ENCODE measurements at places on chromosomes 7 and 10.

GRCh38 chr7:142579946-142580345, 169.3 kb upstream of the PRSS1 start:
- H3K4me1 ChIP-seq = no peaks in the 10 kb centered on the region
- H3K27ac ChIP-seq = no peak overlapping the region

- H3K36me3 ChIP-seq = peaks cover 60% of the 10 kb centered on the region
- DNase-seq = no peak
- H3K27ac ChIP-seq = no peak overlapping the region
Measured at GRCh38 chr7:134962270-134962780, 24.0 kb upstream of the AGBL3 start.

DNA sequence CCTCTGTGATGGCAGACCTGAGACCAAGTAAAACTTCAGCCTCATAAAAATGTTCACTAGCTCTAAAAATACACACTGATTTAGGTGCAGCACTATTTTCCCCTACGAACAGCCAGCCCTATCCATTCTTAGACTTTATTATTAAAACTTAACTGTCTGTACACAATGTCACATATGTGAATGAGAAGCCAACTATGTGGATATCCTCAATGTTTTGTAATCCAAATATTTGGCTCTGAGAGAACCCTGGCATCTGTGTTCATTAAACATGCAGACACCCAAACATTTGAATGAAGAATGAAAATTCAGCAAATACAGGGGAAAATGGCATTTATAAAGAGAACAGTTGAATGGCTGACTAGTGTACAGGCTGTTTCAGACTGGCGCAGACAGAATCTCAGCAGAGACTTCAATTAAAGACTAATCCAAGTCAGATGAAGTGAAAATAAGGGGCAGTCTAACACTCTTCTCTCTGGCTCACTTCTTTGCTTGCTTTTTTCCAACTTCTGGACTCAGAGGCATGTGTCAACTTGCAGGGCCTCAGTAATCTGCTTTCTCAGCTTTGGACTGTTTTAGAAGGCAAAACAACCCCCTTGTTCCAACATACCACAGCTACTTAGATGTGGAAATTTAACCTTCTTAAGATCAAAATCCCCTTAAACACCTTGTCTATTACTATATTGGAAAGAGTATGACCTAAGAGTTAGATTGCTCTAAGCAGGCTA, 47.4 kb upstream of the FAM180A start:
- H3K27me3 ChIP-seq = no peaks in the 10 kb centered on the region
- no peaks in the 10 kb centered on the region for H3K36me3 ChIP-seq
- H3K4me1 ChIP-seq = peaks cover 5% of the 10 kb centered on the region
- no peak for DNase-seq
- H3K27ac ChIP-seq = no peak overlapping the region

DNA sequence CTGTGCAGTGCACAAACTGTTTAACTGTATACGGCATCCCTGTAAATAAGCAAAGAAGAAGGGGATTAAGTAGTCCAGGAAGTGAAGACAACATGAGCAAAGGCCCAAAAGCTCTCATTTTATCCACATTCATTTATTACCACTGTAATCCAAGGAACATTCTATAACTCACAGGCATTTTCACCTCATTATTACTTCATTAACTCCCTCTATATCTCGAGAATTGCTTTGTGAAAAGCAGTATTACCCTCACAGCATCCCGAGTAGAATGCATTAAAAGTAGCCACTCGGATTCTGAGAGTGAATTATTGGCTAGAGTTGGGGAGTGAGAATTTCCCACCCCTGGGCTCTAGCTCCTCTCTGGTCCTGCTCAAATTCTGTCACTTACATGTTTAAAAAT, 51.0 kb upstream of the CHCHD3 start:
- no peaks in the 10 kb centered on the region for H3K36me3 ChIP-seq
- no peak overlapping the region for H3K27ac ChIP-seq
- no peaks in the 10 kb centered on the region for H3K27me3 ChIP-seq
- DNase-seq = no peak
- no peak overlapping the region for H3K4me3 ChIP-seq
- no peaks in the 10 kb centered on the region for H3K4me1 ChIP-seq

- no peaks in the 10 kb centered on the region for H3K27me3 ChIP-seq
- no peak overlapping the region for H3K27ac ChIP-seq
- no peaks in the 10 kb centered on the region for H3K4me1 ChIP-seq
- no peak for DNase-seq
Measured at GRCh38 chr10:87578160-87578841, 73.6 kb downstream of the MINPP1 start.

DNA sequence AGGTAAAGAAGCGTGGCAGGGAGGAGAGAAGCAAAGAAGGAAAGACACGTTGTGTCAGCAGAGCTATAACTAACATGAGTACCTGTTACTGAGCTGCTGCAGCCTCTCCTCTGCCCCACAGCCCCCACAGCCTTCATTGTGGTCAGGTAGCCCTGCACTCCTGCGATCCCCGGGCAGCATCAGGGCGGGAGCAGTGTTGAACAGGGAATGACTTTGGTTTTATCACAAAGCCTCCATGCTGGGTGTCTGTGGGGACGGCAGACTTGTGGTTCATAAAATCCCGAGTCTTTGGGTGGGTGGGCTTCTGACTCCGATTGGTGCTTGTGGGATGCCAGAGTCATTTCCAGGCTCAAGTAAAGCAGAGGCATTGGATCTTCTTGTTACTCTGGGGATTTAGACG, 14.8 kb upstream of the PRKAG2 start:
- no peak overlapping the region for H3K27ac ChIP-seq
- no peak for DNase-seq
- H3K36me3 ChIP-seq = no peaks in the 10 kb centered on the region

DNA sequence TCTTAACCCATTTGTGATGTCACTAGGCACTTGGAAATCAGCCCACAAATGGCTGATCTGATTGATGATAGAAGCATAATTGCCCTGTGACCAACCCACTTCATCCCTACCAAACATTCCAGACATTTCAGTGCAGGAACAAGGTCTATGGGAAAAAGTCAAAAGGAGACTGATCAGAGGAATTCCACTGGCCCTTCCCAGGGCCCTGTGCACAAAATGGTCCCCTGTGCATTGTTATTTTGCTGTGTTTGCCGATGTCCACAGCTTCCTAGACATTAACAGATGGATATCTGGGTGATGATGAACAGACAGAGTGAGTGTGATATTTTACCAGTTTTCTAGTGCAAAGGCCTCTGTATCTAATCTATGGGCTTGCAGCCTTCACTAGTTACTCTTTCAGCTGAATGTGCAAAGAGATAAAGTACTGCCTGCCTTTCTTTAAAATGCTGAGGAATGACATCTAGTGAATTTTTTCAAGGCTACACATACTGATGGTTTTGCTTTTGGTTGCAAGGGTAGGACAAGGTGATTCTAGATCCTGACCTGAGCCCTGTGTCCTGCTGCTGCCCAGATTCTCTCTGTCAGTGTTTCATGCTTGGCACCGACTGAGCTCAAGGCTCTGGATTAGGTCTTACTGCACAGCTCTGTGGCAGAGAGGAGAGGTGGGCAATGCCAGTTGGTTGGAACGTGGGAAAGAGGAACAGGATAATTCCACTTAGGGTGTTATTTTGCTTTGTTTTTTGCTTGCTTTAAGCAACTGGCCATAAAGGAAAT, 55.4 kb downstream of the CALD1 start:
- peaks cover 8% of the 10 kb centered on the region for H3K4me1 ChIP-seq
- peak overlapping the region; percentile 98 for H3K27ac ChIP-seq
- no peaks in the 10 kb centered on the region for H3K27me3 ChIP-seq
- DNase-seq = peak; percentile 39

DNA sequence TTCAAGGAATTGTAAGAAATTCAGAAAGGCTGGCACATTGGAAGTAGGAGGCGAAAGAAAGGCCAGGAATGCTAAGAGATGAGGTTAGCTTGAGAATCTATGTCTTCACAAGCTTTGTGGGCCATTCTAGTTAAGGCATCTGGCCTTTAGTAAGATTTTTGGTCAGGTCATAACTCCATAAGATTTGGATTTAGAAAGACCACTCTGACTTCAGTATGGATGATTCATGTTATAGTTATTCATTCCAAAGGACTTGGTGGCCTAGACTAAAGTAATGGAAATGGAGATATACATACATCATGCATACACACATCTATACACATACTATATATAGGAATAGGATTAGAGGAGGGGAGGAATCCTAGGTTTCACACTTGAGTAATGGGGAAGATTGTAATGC, 77.5 kb downstream of the SEPTIN7 start:
- no peak overlapping the region for H3K27ac ChIP-seq
- H3K4me1 ChIP-seq = no peaks in the 10 kb centered on the region

DNA sequence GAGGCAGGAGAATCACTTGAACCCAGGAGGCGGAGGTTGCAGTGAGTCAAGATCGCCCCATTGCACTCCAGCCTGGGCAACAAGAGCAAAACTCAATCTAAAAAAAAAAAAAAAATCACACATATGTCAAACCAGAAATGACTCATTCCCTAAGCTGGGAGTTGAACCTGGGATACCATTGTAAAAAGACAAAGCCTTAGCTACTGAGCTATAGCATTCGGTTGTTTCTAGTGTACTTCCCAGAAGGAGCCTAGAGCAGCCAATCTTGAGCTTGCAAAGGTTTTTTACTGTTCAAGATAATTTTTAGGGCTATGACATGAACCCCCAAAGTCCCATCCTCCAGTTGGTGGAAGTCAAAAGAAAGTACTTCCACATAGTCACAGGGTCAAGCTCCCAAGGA, 87.9 kb downstream of the ZNF467 start:
- H3K4me1 ChIP-seq = no peaks in the 10 kb centered on the region
- no peaks in the 10 kb centered on the region for H3K27me3 ChIP-seq
- no peak overlapping the region for H3K27ac ChIP-seq
- H3K36me3 ChIP-seq = no peaks in the 10 kb centered on the region

GRCh38 chr10:72267381-72267780, 6.3 kb upstream of the DDIT4 start:
- DNase-seq = no peak
- H3K27ac ChIP-seq = peak overlapping the region; percentile 7
- H3K4me1 ChIP-seq = peaks cover 20% of the 10 kb centered on the region

- H3K27ac ChIP-seq = no peak overlapping the region
- no peaks in the 10 kb centered on the region for H3K27me3 ChIP-seq
- H3K4me1 ChIP-seq = no peaks in the 10 kb centered on the region
- DNase-seq = no peak
Measured at GRCh38 chr7:20279979-20280378, 50.7 kb upstream of the ITGB8 start.

GRCh38 chr7:80736371-80737125, 98.1 kb downstream of the CD36 start:
- no peak overlapping the region for H3K4me3 ChIP-seq
- H3K27me3 ChIP-seq = no peaks in the 10 kb centered on the region
- H3K27ac ChIP-seq = no peak overlapping the region
- H3K4me1 ChIP-seq = no peaks in the 10 kb centered on the region
- DNase-seq = no peak

DNA sequence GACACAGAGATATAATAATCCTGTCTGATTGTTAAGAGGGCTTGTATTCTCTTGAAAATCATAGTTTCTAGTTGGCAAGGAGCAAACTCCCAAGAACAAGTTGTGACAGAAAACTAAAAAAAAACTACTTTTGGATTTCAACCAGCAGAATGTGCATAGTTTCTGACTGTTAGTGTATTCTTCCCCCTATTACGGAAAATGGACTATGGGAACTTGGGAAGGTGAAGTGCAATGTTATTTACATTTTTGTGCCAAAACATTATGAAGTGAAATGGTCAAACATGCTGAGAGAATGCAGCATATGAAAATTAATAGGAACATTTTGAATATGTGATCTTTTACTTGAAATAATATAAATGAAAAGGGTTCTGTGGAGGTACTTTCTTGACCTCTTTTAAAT, 660.8 kb downstream of the SUGCT start:
- H3K27me3 ChIP-seq = no peaks in the 10 kb centered on the region
- no peaks in the 10 kb centered on the region for H3K36me3 ChIP-seq
- no peak overlapping the region for H3K4me3 ChIP-seq

- H3K36me3 ChIP-seq = no peaks in the 10 kb centered on the region
- peak; percentile 71 for DNase-seq
- peaks cover 28% of the 10 kb centered on the region for H3K4me1 ChIP-seq
- H3K4me3 ChIP-seq = no peak overlapping the region
- no peaks in the 10 kb centered on the region for H3K27me3 ChIP-seq
- no peak overlapping the region for H3K27ac ChIP-seq
Measured at GRCh38 chr10:79487296-79488194, 24.8 kb upstream of the EIF5AL1 start.

- H3K36me3 ChIP-seq = no peaks in the 10 kb centered on the region
- H3K4me3 ChIP-seq = no peak overlapping the region
Measured at GRCh38 chr7:117249696-117250095, 73.2 kb downstream of the WNT2 start.

- no peaks in the 10 kb centered on the region for H3K27me3 ChIP-seq
- H3K4me3 ChIP-seq = no peak overlapping the region
- no peaks in the 10 kb centered on the region for H3K36me3 ChIP-seq
- no peaks in the 10 kb centered on the region for H3K4me1 ChIP-seq
- no peak for DNase-seq
Measured at GRCh38 chr10:28952523-28952922, 275.2 kb downstream of the BAMBI start.

DNA sequence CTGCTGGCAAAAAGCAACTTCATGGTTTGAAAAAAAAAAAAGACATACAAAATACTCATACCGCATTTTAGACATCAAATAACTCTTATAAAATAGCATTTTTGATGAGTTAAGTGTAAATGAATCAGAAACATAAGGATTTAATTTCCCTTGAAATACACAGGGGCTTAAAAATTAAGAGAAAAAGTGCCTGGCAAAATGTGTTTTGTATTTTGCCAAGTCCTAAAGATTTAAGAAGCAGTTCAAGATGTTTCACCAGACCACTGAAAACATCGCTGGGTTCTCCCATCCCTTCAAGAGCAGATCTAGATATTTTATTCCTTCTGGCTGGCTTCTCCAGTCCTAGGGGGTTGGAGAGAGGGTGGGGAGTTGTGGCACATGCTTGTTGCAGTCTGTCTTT, 396.4 kb downstream of the INHBA start:
- H3K27me3 ChIP-seq = no peaks in the 10 kb centered on the region
- DNase-seq = no peak
- H3K4me1 ChIP-seq = no peaks in the 10 kb centered on the region
- no peaks in the 10 kb centered on the region for H3K36me3 ChIP-seq
- no peak overlapping the region for H3K27ac ChIP-seq
- H3K4me3 ChIP-seq = no peak overlapping the region

- DNase-seq = no peak
- no peaks in the 10 kb centered on the region for H3K27me3 ChIP-seq
- no peaks in the 10 kb centered on the region for H3K4me1 ChIP-seq
Measured at GRCh38 chr10:126496771-126497545, 108.7 kb upstream of the ADAM12 start.

- peaks cover 18% of the 10 kb centered on the region for H3K4me1 ChIP-seq
- H3K4me3 ChIP-seq = no peak overlapping the region
- H3K27me3 ChIP-seq = no peaks in the 10 kb centered on the region
- DNase-seq = peak; percentile 95
Measured at GRCh38 chr7:77327067-77327931, 88.8 kb downstream of the GSAP start.

GRCh38 chr7:128661446-128661845, 10.6 kb upstream of the GARIN1A start:
- no peak overlapping the region for H3K4me3 ChIP-seq
- H3K36me3 ChIP-seq = peaks cover 1% of the 10 kb centered on the region
- no peak overlapping the region for H3K27ac ChIP-seq
- H3K27me3 ChIP-seq = no peaks in the 10 kb centered on the region
- H3K4me1 ChIP-seq = no peaks in the 10 kb centered on the region
- DNase-seq = no peak

Data from trophoblast cell (in vitro differentiated cells and primary cell).